ENCODE measurements at places on chromosomes 4 and X.

DNA sequence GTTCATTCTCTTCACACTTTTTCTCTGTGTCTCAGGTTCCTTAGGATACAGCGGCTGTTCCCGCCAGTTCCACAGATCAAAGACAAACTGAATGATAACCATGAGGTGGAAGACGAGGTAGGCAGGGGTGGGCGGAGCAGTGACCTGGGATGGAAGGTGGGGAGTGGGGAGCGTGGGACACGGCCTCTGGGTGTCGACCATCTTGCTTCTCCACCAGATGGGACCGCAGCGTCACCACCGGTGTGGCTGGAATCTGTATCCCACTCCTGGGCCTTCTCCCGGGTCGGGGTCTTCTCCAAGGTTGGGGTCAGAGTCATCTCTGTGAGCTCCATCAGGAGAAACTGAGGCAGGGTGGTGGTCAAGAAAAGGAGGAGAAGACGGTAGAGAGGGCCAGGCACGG, 31.2 kb upstream of the IL3RA start:
- DNase-seq = no peak

- DNase-seq = no peak
These were observed 127.2 kb downstream of the FBXW7 start for GRCh38 chr4:152408514-152409327.

DNA sequence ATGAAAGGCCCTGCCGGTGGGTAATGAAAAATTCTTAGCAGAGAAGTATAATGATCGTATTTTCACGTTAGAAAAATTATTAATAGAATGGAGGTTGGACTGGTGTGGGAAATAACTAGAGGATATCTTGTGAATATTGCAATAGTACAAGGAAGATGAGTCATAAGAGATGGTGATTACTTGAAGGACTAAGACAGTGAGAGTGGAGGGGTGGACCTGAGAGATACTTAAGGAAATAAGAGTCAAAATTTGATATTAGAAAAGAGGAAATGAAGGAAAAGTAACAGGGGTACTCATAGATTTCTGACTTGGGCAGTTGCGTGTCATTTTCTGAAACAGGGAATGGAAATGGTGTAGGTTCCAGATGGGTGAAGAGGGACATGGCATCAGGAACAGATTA, 1.7 kb upstream of the USP53 start:
- no peak for DNase-seq

DNA sequence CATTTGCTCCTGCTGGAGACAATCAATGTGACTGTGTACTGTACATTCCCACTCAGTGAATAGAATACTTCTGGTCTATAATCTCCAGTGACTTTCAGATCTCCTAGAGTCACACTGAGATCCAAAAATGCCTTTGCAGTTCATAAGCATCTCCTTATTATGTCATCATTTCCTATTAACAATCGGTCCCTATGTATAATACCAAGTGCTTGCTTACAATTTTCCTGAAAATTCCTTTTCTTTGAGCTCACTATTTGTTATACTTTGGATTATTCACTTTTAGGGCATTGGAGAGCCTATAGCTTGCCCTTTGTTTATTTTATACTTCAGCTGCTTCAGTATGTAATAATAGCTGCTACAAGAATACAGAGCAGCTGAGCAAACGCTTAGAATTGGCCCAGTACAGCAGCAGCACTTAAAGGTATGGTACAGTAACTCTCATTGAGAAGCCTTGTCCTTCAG, 313.0 kb downstream of the DCTD start:
- DNase-seq = no peak

DNA sequence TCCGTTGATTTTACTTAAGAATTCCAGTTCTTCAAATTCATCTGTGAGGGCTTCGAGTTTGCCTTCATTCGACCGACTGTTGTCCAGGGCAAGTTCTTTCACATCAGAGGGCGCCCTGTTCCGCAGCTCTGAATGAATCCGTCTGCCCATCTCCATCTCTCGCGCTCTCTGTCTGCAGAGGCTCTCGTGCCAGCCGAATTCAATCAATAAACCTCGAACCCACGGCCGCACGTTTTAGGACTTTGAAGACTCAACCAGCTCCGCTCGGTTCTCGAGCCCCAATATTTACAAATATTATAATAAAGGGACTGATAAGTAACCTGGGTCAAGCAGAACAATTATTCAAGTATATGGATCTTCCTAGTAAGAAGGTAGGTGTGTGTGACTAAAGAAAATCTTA, 556.4 kb upstream of the SMIM31 start:
- no peak for DNase-seq

- DNase-seq = no peak
These were observed 106.0 kb upstream of the NAP1L5 start for GRCh38 chr4:88803600-88804096.

DNA sequence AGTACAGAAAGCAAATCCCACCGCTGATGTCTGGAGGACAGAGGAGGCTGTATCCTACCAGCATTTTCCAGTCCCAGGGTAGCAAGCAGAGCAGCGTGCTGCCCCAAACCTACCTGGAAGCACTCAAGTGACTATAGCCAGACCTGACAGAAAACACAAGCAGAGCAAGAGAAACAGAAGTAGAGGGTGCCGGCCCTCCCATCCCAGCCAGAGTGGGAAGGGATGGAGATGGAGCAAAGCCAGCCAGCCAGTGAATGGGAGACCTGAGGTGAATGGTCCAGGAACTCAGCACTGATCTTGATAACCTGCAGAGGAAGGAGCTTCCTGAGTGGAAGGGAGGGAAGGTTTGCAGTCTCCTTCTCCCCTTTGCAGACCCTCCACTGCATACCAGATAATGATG, 185.2 kb downstream of the MAML3 start:
- no peak for DNase-seq

DNA sequence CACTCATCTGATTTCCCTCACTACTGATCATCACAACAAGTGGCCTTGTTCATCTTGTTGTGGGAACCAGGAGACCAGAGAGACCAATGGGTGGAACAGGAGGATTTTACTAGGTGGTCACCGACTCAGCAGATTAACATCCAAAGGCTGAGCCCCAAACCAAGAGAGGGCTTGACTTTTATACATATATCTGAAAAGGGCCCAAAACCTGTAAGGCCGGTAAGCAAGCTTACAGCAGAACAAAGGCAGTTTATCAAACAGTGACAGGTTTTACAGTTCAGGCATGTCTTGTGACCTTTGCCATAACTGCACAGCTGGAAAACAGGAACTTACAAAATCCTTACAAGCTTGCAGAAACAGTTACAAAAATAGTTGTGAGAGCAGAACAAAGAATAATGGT, 195.9 kb downstream of the OR13H1 start:
- no peak for DNase-seq

GRCh38 chr4:76011700-76012387, 4.5 kb upstream of the CXCL9 start:
- no peak for DNase-seq

DNA sequence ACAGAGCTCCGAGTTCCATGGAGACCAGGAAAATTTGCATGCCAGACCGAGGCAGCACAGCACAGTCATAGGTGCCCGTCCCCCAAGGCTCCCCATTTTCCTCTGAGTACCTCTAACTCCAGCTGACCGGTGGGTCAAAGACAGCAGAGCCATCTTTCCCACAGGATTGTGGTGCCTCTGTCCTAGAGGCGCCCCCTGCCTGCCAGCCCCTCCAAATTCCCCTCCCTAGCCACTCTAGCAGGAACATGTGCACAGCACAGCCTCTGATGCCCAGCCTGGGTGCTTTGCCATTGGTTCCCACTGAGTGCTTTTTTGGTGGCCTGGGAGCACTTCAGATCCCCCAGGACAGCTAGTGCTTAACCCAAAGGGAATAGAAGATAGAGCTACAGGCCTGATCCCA, 368.5 kb upstream of the PABPC5 start:
- no peak for DNase-seq

All from stimulated activated CD4-positive, alpha-beta T cell treated with anti-CD3 and anti-CD28 coated beads, Interleukin-1b, Interleukin-23, amount 100 ng/mL, for 1 hour (primary cell).